ENCODE measurements at places on chromosomes 6 and 20. TPM values are rescaled to one million over a fixed set of nuclear protein-coding genes. Genes with fewer than 3 reads are reported as not detected.

The RSPH9 gene
- total RNA-seq, result 0.61 TPM

The PGC gene
- not detected for total RNA-seq

The ZSWIM3 gene
- total RNA-seq, result 1.6 TPM

The DCDC2 gene
- total RNA-seq, result 0.05 TPM

The SS18L1 gene
- total RNA-seq, result 11.7 TPM

The PAK5 gene
- total RNA-seq, result not detected

The SAYSD1 gene
- total RNA-seq, result 7.1 TPM

The HLA-DQA2 gene
- total RNA-seq, result not detected

The C6orf118 gene
- total RNA-seq, result not detected

- no peak for DNase-seq
Measured at GRCh38 chr6:85044361-85044760, 280.0 kb upstream of the TBX18 start.

- no peak for DNase-seq
Measured at GRCh38 chr6:1856381-1856780, 246.7 kb downstream of the FOXC1 start.

The PCIF1 gene
- total RNA-seq, result 10.7 TPM

GRCh38 chr6:51613558-51613957, 473.9 kb downstream of the PKHD1 start:
- no peak for DNase-seq

The LHFPL5 gene
- not detected for total RNA-seq

The ENPP1 gene
- total RNA-seq, result 1.7 TPM

- no peak for DNase-seq
Measured at GRCh38 chr20:5970381-5970780, 19.9 kb downstream of the MCM8 start.

DNA sequence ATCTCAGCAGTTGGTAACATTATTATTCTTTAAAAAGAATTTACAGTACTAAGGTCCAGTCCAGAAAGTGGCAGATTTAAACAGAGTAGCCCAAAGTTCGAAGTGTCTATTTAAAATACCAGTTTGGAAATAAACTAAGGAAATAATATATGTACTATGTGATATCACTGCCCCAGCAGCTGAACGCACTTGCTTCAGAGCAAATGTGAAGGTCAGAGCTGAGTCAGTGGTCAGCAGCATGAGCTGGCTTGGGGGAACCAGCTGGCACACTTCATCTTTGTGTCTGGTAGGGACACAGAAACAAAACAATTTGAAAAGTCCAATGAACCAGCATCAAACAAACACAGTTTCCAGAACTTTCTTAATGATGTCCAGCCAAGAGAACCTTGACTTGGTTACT, 15.4 kb downstream of the TMEM14B start:
- no peak for DNase-seq

The SLC32A1 gene
- total RNA-seq, result not detected

GRCh38 chr20:11766961-11767360, 150.7 kb upstream of the BTBD3 start:
- DNase-seq, result no peak

The UBD gene
- total RNA-seq, result not detected
